ENCODE measurements at places on chromosomes 1 and 21. TPM values are rescaled to one million over a fixed set of nuclear protein-coding genes. Genes with fewer than 3 reads are reported as not detected.

AMPD1 gene
- total RNA-seq = not detected

YARS1 gene
- total RNA-seq = 206 TPM

RPL5 gene
- total RNA-seq = 1,231 TPM

GRCh38 chr1:164772635-164773034, 213.7 kb downstream of the PBX1 start:
- H3K27me3 ChIP-seq = no peaks in the 10 kb centered on the region
- H3K4me3 ChIP-seq = no peak overlapping the region
- no peak for DNase-seq
- H3K36me3 ChIP-seq = no peaks in the 10 kb centered on the region
- no peaks in the 10 kb centered on the region for H3K4me1 ChIP-seq

HSD3B1 gene
- total RNA-seq = not detected

ADGRB2 gene
- 0.45 TPM for total RNA-seq

GRCh38 chr1:200969726-200970561, 53.6 kb downstream of the KIF21B start:
- H3K27me3 ChIP-seq = no peaks in the 10 kb centered on the region
- no peak overlapping the region for H3K4me3 ChIP-seq
- no peak for DNase-seq
- peak overlapping the region; percentile 34 for H3K27ac ChIP-seq

DNA sequence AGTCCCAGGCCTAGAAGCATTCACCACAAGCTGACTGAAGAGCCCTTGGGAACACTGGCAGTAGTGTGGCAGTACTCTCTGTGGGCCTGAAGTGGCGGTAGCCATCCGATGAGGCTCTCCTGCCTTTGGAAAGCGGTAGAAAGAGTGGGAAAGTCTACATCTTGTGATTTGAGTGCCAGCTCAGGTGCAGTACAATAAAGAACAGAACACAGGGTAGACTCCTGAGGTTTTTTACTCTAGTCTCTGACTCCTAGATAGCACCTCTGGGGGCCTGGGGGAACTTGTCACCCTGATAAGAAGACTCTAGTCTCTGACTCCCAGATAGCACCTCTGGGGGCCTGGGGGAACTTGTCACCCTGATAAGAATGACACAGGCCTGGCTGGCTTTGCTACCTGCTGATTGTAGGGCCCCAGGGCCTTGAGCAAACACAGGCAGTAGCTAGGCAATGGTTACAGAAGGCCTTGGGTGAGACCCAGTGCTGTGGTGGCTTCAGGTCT, 18.0 kb upstream of the IL20 start:
- DNase-seq = no peak
- H3K36me3 ChIP-seq = no peaks in the 10 kb centered on the region
- H3K4me1 ChIP-seq = peaks cover 2% of the 10 kb centered on the region
- H3K27me3 ChIP-seq = peaks cover 38% of the 10 kb centered on the region
- H3K27ac ChIP-seq = no peak overlapping the region

- peaks cover 4% of the 10 kb centered on the region for H3K27me3 ChIP-seq
- peaks cover 3% of the 10 kb centered on the region for H3K4me1 ChIP-seq
- DNase-seq = no peak
- H3K36me3 ChIP-seq = no peaks in the 10 kb centered on the region
Measured at GRCh38 chr1:224548676-224549075, 67.4 kb upstream of the CNIH3 start.

CFAP74 gene
- not detected for total RNA-seq

DNA sequence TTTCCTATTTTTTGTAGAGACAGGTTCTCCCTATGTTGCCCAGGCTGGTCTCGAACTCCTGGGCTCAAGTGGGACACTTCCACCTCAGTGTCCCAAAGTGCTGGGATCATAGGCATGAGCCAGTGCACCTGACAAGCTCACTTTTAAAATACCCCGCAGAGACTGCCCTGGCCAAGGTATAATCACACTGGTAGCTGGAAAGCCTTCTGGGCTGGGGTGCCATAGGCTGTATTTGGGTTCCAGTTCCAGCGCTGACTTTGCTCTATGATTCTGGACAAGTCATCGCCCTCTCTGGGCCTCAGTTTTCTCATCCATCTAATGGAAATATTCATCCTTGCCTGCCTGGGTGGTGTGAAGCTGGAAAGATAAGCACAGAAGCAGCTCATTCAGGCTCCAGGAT, 10.4 kb downstream of the LDLRAD1 start:
- no peak overlapping the region for H3K4me3 ChIP-seq
- no peaks in the 10 kb centered on the region for H3K36me3 ChIP-seq
- no peak for DNase-seq
- no peak overlapping the region for H3K27ac ChIP-seq

- DNase-seq = no peak
- peaks cover 4% of the 10 kb centered on the region for H3K36me3 ChIP-seq
- no peak overlapping the region for H3K27ac ChIP-seq
- H3K4me3 ChIP-seq = no peak overlapping the region
- peaks cover 7% of the 10 kb centered on the region for H3K27me3 ChIP-seq
Measured at GRCh38 chr1:236354330-236355147, 39.5 kb upstream of the EDARADD start.

- no peak for DNase-seq
- no peak overlapping the region for H3K27ac ChIP-seq
- no peaks in the 10 kb centered on the region for H3K4me1 ChIP-seq
- H3K4me3 ChIP-seq = no peak overlapping the region
Measured at GRCh38 chr21:24844671-24845070, 762.6 kb downstream of the MRPL39 start.

- H3K36me3 ChIP-seq = no peaks in the 10 kb centered on the region
- H3K4me1 ChIP-seq = peaks cover 4% of the 10 kb centered on the region
- DNase-seq = no peak
- H3K27me3 ChIP-seq = no peaks in the 10 kb centered on the region
- H3K27ac ChIP-seq = no peak overlapping the region
Measured at GRCh38 chr1:51644533-51645197, 27.8 kb downstream of the OSBPL9 start.

GRCh38 chr21:41706263-41706639, 60.6 kb downstream of the RIPK4 start:
- peaks cover 11% of the 10 kb centered on the region for H3K4me1 ChIP-seq
- no peak for DNase-seq
- H3K27me3 ChIP-seq = peaks cover 8% of the 10 kb centered on the region
- peak overlapping the region; percentile 22 for H3K27ac ChIP-seq

DNA sequence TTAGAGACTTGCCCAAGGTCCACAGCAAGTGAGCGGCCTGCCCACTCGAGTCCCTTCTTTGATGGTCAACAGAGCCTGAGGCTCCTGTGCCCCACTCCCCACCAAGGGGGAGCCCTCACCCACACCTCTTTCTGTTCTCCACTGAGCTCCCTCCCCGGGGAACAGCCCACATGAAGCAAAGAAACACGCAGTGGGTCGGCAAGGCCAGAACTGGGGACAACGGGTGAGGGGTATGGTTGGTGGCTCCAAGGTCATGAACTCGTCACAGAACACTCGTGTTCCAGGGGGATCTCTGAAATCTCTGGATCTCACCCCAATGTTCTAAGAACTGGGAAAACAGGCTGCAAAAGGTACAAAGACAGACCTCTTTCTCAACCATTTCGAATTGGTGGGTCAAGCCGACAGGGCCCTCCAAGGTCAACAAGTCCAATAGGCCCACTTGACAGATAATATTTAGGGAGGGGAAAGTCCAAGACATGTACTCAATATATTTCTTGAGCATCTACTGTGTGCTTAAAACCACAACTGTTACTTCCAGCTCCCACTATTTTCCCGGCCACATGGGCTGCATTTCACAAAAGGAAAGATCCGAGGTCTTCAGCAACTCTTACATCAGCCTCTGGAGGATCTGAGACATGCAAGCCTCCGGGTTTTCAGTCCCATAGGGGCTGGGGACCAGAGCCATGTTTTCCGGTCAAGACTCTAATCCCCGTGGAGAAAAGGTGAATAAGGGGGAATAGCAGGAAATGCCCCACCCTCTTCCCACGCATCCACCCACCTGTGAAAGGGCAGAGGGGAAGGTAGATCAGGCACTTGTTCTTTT, 1.1 kb upstream of the RAP1GAP start:
- DNase-seq = no peak
- H3K4me3 ChIP-seq = peak overlapping the region; percentile 74
- H3K27me3 ChIP-seq = peaks cover 25% of the 10 kb centered on the region
- H3K36me3 ChIP-seq = no peaks in the 10 kb centered on the region
- H3K4me1 ChIP-seq = peaks cover 8% of the 10 kb centered on the region

GRCh38 chr1:204688776-204689175, 3.2 kb upstream of the LRRN2 start:
- no peaks in the 10 kb centered on the region for H3K36me3 ChIP-seq
- no peak overlapping the region for H3K4me3 ChIP-seq
- no peak for DNase-seq
- no peak overlapping the region for H3K27ac ChIP-seq
- H3K4me1 ChIP-seq = peaks cover 21% of the 10 kb centered on the region
- peaks cover 40% of the 10 kb centered on the region for H3K27me3 ChIP-seq

TNNT2 gene
- total RNA-seq = not detected

- no peaks in the 10 kb centered on the region for H3K27me3 ChIP-seq
- no peaks in the 10 kb centered on the region for H3K36me3 ChIP-seq
- H3K4me1 ChIP-seq = no peaks in the 10 kb centered on the region
- no peak overlapping the region for H3K27ac ChIP-seq
Measured at GRCh38 chr1:57489358-57490036, 65.6 kb upstream of the DAB1 start.

KIF17 gene
- total RNA-seq = not detected

RIPPLY3 gene
- 0.26 TPM for total RNA-seq

GRCh38 chr1:246420300-246420699, 86.8 kb downstream of the SMYD3 start:
- peaks cover 4% of the 10 kb centered on the region for H3K4me1 ChIP-seq
- peaks cover 12% of the 10 kb centered on the region for H3K36me3 ChIP-seq
- no peak overlapping the region for H3K27ac ChIP-seq

ORC1 gene
- 44.2 TPM for total RNA-seq

ARHGEF16 gene
- not detected for total RNA-seq

DNA sequence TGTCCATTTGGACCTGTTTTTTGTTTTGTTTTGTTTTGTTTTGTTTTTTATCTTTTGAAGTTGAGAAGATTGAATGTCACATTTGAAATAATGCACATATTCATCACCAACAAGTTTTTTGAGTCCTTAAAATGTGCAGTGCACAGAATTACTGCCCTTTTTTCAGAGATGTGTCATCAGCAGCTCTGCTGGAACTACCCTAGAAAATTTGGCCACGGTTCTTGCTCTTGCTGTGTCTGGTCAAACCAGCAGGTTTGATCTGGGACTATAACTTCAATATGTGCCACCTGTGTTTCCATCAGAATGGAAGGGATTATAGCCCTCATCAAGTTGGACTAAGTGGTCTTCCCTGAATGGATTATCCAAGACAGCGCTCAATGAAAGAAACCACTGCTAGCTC, 24.1 kb upstream of the CNN3 start:
- H3K27me3 ChIP-seq = peaks cover 3% of the 10 kb centered on the region
- H3K36me3 ChIP-seq = no peaks in the 10 kb centered on the region
- no peak overlapping the region for H3K4me3 ChIP-seq
- no peak overlapping the region for H3K27ac ChIP-seq
- no peak for DNase-seq
- no peaks in the 10 kb centered on the region for H3K4me1 ChIP-seq

- H3K36me3 ChIP-seq = no peaks in the 10 kb centered on the region
- no peak overlapping the region for H3K4me3 ChIP-seq
- no peaks in the 10 kb centered on the region for H3K27me3 ChIP-seq
- DNase-seq = no peak
- no peak overlapping the region for H3K27ac ChIP-seq
- no peaks in the 10 kb centered on the region for H3K4me1 ChIP-seq
Measured at GRCh38 chr1:80225510-80225909, 1219.0 kb upstream of the ADGRL4 start.

DNA sequence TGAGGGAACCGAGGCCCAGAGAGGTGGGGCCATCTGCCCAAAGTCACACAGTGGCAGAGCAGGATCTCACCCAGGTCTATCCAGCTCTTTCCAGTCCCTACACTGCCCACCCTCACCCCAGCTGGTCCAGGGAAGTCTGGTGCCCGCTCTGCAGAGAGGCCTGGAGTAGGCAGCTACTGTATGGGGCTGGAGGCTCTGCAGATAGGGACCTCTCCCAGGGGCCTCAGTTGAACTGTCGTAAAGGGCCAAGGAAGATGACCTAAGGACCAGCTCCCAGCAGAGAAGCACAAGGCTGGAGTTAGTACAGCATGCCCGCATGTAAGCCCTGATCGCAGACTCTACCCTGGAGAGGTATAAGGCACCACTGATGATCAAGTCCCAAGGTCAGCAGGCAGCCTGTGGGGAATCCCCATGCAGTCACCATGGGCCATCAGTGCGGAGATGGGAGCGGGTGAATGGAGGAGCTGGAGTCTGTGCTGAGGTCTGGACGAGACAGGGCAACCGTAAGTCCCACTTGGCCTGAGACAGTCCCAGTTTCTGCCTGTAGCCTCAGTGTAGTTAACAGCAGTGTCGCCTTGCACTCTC, 320.2 kb downstream of the MATN1 start:
- no peak overlapping the region for H3K4me3 ChIP-seq
- H3K36me3 ChIP-seq = no peaks in the 10 kb centered on the region
- no peak for DNase-seq
- no peaks in the 10 kb centered on the region for H3K4me1 ChIP-seq

GRCh38 chr1:192565946-192566345, 9.6 kb upstream of the RGS1 start:
- peaks cover 38% of the 10 kb centered on the region for H3K4me1 ChIP-seq
- H3K27ac ChIP-seq = peak overlapping the region; percentile 50
- H3K27me3 ChIP-seq = no peaks in the 10 kb centered on the region
- no peak for DNase-seq

Data from activated CD4-positive, alpha-beta T cell treated with anti-CD3 and anti-CD28 coated beads, Interleukin-2, amount 10 ng/mL, durations not matched to agents 24 days and 14 days (primary cell).